ENCODE measurements at places on chromosomes 1 and 21. TPM values are rescaled to one million over a fixed set of nuclear protein-coding genes. Genes with fewer than 3 reads are reported as not detected.

Gene BTG3
- total RNA-seq: 24.5 TPM

Gene C1QC
- total RNA-seq: 108 TPM

Gene NR0B2
- total RNA-seq: not detected

Gene GUK1
- 158 TPM for total RNA-seq

Gene KIAA0040
- total RNA-seq: 6.7 TPM

Gene MMP23B
- 25.4 TPM for total RNA-seq

Gene CYP4A11
- total RNA-seq: 0.36 TPM

Gene TMCO1
- total RNA-seq: 55.4 TPM

- DNase-seq: peak; percentile 53
Measured at GRCh38 chr1:156896490-156897033, 3.0 kb downstream of the PEAR1 start.

DNA sequence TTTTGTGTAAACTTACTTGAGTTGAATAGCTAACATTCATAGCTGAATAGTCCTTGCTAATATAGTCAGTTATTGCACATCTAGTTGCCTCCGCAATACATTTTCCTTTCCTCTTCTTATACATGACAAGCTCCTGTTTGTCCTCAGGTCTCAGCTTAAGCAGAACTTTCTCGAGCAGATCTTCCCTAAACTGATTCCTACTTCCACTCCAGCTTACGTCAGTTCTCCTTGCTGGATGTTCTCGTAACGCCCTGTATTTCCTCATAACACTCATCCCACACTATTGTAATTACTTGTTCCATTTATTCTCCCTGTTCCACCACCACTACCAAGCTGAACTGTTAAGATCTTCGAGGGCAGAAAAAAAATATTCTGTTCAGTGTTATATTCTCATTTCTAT, 15.1 kb upstream of the OMA1 start:
- no peak for DNase-seq

GRCh38 chr1:168697356-168698126, 31.5 kb downstream of the DPT start:
- no peak for DNase-seq

- no peak for DNase-seq
Measured at GRCh38 chr1:181640956-181641355, 157.6 kb downstream of the CACNA1E start.

GRCh38 chr1:68103884-68104554, 53.6 kb upstream of the DIRAS3 start:
- no peak for DNase-seq

DNA sequence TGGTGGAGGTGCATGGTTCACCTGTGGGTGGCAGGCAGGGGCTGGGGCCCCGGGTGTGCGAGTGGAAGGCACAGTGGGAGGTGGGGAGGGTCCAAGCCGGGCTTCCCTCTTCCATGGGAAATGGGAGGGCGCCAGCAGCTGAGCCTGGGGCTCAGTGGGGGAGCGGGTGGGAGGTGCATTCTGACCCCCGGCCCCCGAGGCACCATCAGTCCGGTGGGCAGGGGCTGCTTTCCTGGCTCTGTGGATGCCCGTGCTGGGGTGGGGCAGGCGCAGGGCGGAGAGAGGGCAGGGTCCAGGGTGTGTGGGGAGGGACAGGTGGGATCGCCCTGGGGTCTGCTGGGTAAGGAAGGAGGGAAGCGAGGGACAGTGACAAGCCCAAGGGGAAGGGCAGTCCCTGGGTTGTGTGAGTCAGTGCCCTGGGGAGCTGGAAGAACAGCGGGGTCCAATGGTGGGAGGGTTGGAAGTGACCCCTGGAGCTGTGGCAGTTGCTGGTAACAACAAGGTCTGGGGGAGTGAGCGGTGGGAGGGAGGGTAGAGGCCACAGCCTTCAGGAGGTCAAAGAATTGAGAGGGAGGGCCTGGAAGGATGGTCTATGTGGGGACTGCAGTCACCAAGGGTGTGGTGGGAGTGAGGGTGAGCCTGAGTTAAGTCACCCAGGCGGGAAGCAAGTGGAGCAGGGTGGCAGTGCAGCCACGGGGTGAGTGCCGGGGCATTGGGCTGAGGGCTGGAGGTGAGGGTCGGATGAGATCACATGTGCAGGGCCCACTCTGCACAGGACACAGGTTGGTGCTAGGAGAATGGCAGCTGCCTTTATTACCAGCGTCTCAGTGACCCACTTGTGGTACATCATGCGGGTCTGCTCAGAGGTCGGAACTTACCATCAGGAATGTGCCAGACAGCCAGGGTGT, 29.6 kb downstream of the LHX4 start:
- no peak for DNase-seq

GRCh38 chr1:54298284-54299033, 98.5 kb downstream of the MRPL37 start:
- DNase-seq: no peak

DNA sequence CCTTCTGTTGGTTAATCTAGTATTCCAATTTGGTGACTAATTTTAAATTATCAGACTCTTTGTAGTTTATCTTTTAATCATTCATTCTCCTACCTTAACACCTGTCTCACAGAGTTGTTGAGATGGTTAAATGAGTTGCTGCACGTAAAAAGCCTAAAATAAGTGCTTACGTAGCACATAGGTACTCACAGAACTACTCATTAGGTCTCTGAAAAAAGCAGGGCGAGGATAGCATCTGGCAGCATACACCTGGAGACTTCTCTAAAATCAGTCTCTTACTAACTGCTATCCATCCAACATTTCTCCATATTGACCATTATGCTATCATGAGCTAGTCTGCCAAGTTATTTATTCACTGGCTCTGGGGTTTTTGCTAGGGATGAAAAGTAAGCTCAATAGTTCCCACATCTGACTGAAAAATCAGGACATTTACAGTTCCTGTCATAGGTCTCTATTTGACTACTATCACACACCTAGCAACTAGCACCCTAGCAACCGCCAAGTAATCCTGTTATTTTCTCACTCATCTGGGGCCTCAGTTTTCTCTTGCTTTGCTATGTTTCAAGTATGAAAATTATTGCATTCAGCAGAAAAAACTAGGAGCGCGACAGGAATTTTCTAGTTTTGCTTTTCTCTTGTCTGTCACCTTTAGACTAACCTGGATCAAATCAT, 11.2 kb downstream of the CSDE1 start:
- DNase-seq: no peak

DNA sequence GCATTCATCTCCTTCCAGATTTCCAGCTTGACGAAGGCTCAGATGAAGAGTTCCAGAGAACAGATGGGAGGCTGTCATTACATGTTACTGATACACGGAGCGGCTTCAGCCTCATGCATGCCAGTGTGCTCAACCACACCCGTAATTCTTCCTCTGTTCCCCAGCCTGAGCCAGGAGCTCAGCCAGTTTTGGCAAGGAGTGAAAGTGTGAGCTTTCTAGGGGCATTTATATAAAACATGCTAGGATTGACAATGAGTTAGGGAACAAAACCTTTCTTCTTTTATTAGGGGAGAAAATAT, 290.4 kb upstream of the PLXNA2 start:
- no peak for DNase-seq

- peak; percentile 90 for DNase-seq
Measured at GRCh38 chr1:204348722-204349121, 11.0 kb downstream of the PLEKHA6 start.

GRCh38 chr1:179929955-179930798, 24.4 kb upstream of the CEP350 start:
- DNase-seq: no peak

DNA sequence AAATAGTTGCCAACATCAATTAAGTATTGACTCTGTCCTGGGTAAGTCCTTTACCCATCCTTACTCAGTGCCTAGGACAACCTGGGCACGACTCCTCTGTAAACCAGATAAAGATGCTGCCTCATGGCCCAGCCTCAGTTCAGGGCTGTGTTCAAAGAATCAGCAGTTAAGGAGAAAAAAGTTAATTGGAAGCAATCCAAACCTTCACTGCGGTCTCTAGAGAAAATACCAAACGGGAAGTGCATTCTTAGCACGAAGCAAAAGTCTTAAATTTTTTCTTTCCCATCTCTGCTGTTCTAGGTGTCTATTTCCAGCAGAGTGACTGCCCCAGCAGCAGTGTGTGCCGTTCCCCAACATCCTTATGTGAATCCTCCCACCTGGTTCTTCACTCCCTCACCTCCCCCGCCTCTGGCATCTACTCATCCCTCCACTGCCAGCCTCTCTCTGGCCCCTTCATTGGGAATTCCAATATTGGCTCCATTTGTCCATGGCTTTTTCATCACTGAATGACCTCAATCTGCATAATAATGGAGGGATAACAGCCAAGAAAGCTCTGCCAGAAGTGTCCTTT, 23.2 kb downstream of the KANK4 start:
- DNase-seq: no peak

GRCh38 chr1:174998569-174999215, 1.1 kb upstream of the CACYBP start:
- DNase-seq: peak; percentile 36

GRCh38 chr1:209354111-209354839, 229.2 kb upstream of the CAMK1G start:
- DNase-seq: peak; percentile 33

GRCh38 chr1:111955755-111956154, 33.7 kb downstream of the KCND3 start:
- DNase-seq: no peak

DNA sequence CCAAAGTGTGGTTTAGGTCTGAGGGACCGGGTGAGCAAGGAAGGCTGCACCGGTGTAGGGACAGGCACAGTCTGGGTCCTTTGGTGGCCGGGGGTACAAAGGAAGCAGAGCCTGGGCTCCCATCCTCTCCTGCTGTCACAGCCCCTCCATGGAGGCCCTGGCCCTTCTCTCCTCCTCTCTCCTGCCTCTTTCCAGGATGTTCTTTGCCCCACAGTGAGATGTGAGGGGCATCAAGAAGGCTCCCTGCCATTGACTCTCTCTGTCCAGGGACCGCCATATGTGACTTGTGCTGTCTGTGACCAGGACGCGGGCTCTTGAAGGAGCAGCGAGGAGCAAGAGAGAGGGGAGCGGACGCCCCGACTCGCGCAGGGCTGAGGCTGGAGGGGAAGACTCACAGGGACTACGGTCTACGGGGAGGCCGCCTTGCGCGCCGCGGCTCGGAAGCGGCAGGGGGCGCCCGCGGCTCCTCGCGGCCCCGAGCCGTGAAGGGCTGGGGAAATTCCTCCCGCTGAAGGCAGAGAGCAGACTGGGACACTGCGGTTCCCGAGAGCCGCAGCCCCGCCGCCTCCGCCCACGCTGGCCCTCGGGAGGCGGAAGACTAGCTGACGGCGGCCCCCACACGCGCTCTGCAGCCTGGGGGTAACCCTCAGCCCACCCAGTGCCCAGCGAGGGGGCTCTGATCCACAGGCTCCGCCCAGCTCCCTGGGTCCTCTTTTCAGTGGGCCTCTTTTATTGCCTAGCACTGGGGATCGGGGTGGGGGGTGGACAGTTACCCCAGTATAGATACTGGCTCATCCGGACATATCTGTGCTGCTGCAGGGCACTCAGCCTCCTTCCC, 40.8 kb downstream of the MAB21L3 start:
- peak; percentile 62 for DNase-seq

- no peak for DNase-seq
Measured at GRCh38 chr21:36918291-36918690, 48.2 kb downstream of the HLCS start.

DNA sequence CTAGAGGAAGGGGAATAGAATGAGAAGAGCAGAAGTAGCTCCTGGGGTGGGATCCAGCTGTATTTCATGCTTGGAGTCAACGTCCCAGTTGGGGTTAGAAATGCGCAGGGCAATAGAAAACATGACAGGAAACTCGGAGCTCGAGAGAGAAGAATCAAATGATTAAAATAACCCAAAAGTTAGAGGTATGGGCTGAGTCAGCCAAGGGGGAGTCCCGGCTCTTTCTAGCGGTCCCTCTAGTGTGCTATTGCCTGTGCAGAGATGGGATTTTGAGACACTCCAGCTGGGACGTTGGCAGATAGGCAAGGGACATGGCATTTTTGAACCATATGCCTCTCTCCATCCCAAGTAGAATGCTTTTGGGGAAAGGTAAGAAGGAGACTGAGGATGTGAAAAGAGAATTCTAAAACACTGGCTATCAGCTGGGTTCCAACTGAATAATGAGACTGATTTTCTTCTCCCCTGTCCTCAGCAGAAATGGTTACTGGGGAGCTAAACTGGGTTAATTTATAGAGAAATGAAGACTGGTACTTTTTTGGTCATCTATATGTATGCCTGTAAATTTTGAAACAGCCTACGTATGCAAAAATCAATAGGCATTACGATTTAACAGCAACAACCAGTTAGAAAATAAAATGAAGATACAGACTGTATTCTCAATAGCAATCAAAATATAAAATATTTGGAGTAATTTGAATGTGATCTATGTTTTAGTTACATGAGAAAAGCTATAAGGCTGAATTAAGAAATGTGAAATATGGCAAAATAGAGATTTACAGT, 7.0 kb upstream of the VPS26C start:
- DNase-seq: no peak

- peak; percentile 85 for DNase-seq
Measured at GRCh38 chr1:151945725-151946722, 36.7 kb upstream of the THEM4 start.

- no peak for DNase-seq
Measured at GRCh38 chr1:151741516-151741915, 20.2 kb downstream of the RIIAD1 start.

DNA sequence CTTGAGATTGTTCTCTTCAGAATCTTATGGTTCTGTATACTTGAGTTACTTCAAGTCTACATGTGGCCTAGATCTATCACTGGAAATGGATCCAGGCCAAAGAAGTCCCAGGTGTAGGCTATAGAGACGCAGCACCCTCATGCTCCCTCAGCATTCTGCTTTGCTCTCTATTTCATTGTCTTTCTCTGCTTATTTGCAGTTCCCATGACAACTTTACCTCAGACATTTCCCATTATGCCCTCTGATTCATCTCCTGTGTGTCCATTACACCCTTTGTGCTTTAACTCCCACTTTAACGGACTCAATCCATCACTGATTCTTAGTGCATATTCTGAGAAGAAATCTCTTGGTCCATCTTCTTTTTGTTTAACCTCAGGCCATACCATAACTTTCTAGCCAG, 236.9 kb upstream of the NRIP1 start:
- no peak for DNase-seq

- DNase-seq: no peak
Measured at GRCh38 chr1:59309795-59310548, 13.1 kb downstream of the FGGY start.

GRCh38 chr1:37479255-37480124, 5.1 kb downstream of the ZC3H12A start:
- peak; percentile 78 for DNase-seq

- DNase-seq: no peak
Measured at GRCh38 chr1:234619071-234619480, 9.1 kb upstream of the IRF2BP2 start.
